ENCODE measurements at places on chromosomes 6 and 20.

- DNase-seq: no peak
Measured at GRCh38 chr20:58011947-58012610, 216.4 kb downstream of the ANKRD60 start.

DNA sequence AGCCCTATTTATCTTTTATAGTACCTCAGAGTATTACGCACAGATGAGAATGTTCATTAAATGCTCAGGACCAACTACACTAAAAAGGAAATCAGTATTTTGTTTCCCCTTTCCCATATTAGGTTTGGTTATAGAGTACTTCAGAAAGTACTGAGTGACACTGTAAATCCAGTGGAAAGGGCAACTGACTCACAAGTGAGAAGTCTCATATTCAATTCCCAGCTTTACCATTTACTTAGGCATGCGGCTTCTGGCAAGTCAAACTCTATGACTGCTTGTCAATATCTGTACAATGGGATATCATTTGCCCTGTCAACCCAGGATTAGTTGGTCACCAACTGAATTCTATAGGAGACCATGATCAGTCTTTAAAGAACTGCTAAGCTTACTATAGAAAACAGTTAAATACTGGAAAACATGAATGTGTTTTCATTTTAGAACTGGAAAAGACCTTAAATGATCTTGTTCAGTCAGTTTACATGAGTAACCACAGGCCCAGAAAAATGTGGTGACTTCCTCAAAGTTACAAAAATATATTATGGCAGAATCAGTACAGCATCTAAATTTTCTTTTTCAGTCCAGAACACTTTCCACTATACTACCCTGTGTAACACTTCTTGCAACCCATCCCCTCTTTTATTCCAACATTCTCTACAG is 3.6 kb downstream of the MAP3K7 start:
- DNase-seq: no peak

- no peak for DNase-seq
Measured at GRCh38 chr6:12709116-12709515, 7.5 kb upstream of the PHACTR1 start.

DNA sequence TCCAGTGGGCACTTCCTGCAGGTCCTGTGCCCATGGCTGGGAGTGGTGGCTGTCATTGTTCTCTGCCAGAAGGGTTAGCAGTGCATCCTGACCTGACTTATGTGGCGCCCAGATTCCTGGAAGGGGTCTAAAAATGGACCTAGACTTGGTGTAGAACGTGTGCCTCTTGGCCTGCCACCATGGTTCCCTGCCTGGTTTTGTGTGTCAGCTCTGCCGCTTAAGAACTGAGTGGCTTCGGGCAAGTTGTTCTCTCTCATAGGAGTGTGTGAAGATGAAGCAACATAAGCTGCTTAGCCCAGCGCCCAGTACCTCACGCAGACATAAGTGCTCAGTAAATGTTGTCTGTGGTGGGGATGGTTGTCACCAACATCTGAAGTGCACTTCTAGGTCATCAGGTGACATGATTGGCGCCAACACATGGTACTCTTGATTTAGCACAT is 52.1 kb downstream of the PTPN1 start:
- no peak for DNase-seq

GRCh38 chr6:72787391-72788031 is 165.6 kb downstream of the KCNQ5 start:
- DNase-seq: no peak

DNA sequence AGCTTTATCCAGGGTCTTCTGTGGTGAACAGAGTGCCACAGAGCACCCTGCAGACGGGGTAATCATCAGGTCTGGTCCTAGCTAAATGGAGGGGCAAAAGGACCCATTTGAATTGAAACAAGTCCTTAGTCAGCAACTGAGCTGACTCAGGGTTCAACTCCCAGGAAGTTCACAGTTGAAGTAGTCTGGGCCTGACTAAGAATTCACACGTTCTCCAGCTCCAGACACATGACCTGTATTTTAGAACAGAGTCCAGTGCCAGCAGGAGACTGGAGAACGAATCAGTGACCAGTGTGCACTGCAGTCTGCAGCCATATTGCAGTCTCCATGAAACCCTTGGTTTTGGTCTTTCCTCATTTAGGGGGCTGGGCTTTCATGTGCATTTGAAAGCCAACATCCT is 85.2 kb downstream of the ELOVL4 start:
- no peak for DNase-seq

DNA sequence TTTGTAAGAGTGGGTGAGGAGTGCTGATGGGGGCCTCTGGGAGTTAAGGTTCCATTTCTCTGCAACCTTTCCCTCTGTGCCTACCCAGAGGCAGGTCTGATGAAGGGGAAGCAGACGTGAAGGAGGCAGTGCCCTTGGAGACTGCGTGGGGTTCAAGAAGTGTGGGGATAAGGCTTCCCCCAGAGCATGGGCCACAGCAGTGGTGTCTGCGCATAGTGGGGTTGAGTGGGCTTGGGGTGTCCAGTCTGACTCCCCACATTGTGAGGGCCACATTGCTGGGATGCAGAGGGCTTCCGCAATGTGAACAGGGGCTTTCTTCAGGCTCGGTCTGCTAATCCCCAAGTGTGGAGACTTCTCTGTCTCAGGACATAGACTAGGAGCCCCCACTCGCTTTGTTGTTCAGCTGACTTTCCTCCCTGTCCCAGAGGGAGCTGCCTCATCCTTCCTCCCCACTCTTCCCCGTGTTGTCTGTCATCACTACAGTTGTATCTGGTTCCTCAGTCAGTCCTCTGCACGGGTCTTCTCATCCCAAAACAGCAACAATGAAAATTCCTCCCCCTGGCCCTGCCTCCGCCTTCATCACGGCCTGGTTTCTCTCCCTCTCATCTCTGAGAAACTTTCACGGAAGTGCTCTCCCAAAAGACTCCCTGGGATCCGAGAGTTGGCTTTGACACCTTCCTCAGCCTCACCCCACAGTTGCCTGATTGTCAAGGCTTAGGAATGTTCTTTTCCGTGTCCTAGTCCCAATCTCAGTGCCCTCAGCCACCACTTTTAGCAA is 2.8 kb downstream of the EBF4 start:
- no peak for DNase-seq

DNA sequence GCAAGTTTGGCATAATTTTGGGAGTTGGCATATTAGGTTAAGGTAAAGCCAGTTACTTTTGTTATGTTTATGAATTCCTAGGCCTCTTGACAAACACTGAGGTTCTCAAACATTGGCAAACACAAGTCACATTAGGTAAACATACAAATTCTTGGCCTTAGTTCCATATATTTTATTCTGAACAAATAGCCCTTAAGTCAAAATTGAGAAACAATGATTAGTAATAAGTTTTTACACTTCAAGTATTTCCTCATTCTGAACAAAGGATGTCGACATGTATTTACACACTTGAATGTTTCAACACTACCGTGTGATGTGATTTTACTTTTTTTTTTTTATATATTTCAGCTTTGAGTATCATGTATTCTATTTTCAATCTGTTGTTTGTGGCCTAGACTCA is 3.8 kb upstream of the ECHDC1 start:
- DNase-seq: no peak

Measured in cerebellar nuclear complex (tissue), 1 donor.